ENCODE measurements at places on chromosomes 16 and 17. TPM values are rescaled to one million over a fixed set of nuclear protein-coding genes. Genes with fewer than 3 reads are reported as not detected.

DNA sequence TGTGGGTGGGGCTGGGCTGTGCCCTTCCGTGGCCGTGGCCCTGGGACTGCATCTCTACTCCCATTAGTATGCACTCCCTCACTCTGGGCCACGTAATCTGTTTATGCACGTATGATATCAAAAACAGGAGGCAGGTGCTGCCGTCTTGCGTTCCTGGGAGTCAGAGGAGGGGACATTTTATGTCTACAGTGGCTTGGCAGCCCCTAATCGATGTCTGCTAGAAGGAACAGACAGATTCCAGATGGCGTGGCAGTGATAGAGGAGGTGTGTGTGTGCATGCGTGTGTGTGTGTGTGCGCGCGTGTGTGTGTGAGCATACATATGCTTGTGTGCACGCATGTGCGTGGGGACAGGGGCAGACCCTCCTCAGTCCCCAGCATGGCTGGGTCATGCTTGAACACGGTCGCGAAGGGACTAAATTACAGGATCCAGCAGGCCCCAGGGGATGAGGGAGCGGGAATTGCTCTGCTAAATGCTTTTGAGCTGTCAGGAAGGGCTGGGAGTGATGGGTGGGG lies 44.7 kb downstream of the SREBF1 start:
- DNase-seq: no peak

DNA sequence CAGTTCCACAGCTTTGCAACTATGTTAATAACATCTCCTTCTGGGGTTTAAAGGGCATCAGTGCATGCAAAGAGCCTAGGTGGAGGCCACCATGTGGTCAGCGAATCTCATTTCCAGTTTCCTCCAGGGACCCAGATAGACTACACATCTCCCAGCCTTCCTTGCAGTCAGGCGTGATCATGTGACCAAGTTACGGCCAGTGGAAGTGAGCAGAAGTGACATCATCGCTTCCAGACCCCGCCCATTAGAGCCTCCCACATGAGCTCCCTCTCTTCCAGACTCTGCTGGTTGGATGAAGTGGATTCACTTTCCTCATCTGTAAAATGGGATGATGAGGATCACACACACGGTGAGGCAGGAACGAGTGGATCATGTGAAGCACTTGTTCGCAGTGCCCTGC lies 27.4 kb upstream of the KDM8 start:
- DNase-seq: no peak

GRCh38 chr17:72388765-72389473 lies 268.1 kb downstream of the SOX9 start:
- no peak for DNase-seq

- no peak for DNase-seq
Observed at GRCh38 chr16:73794994-73795393, 501.6 kb upstream of the PSMD7 start.

- DNase-seq: no peak
Observed at GRCh38 chr17:78104540-78104941, 24.0 kb downstream of the TMC6 start.

GRCh38 chr16:72829846-72830775 lies 217.8 kb downstream of the ZFHX3 start:
- DNase-seq: no peak

GRCh38 chr17:596763-597644 lies 117.6 kb downstream of the VPS53 start:
- no peak for DNase-seq

GRCh38 chr17:65930140-65930730 lies 261.7 kb downstream of the CEP112 start:
- DNase-seq: no peak

- DNase-seq: no peak
Observed at GRCh38 chr17:63240106-63240505, 206.0 kb downstream of the CYB561 start.

GRCh38 chr17:45091778-45092425 lies 30.8 kb downstream of the NMT1 start:
- peak; percentile 26 for DNase-seq

DNA sequence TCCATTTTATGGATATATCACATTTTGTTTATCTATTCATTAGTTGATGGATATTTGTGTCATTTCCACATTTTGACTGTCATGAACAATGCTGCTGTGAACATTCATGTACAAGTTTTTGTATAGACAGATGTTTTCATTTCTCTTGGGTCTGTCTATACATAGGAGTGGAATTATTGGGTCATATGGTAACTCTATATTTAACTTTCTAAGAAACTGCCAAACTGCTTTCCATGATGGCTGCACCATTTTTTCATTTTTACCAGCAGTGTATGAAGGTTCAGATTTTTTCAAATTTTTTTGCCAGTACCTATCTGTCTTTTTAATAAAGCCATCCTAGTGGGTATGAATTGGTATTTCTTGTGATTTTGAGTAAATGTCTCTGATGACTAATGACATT lies 15.5 kb downstream of the NFAT5 start:
- DNase-seq: no peak

AOC2 gene
- total RNA-seq: 2.4 TPM

SLC5A2 gene
- 0.24 TPM for total RNA-seq

GHDC gene
- 18.4 TPM for total RNA-seq

ZPBP2 gene
- total RNA-seq: 0.74 TPM

SLFN14 gene
- 0.15 TPM for total RNA-seq

BHLHA9 gene
- total RNA-seq: not detected

All from CD8-positive, alpha-beta memory T cell (primary cell).